ENCODE measurements at places on chromosomes 13 and 19.

- DNase-seq: no peak
Observed at GRCh38 chr19:44890366-44891015, 563 bp upstream of the TOMM40 start.

GRCh38 chr13:89520468-89520867 lies 1827.0 kb upstream of the MIR17HG start:
- no peak for DNase-seq

- DNase-seq: no peak
Observed at GRCh38 chr19:48868114-48868886, at the start of gene PLEKHA4. TSS of gene PLEKHA4 (minus strand) at chr19:48868617. CDS start at chr19:48867620, 997 bp downstream.

GRCh38 chr13:26919732-26920131 lies 159.1 kb upstream of the GPR12 start:
- no peak for DNase-seq

- DNase-seq: no peak
Observed at GRCh38 chr13:78562237-78562889, 41.0 kb downstream of the POU4F1 start.

GRCh38 chr13:97570442-97570841 lies 136.5 kb downstream of the RAP2A start:
- no peak for DNase-seq

DNA sequence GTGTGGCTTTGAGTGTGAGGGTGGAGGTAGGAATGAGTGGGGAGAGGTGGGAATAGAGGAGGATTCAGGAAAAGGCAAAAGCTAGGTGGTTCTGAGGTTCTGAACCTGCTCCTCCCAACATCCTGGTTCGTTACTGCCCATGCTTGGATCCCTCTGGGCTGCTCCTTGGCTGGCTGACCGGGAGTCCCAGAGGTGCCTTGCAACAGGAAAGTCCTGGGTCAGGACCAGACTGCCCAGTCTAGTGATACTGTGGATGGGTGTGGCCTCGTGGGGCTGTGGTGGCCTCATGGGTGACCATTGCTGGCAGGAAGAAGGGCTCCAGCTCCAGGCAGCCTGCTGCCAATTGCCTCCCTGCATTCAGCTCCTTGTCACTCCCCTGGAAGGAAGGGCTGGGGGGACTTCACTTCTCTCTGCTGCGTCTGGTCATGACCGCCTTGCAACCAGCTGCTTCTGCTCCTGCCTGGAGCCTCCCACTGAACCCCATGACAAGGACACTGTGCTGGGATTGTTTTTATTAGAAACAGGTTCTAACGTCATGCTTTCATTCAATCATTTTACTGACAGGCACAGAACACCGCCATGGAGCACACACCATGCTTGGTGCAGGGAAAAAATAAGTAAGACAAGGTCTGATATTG lies 61.5 kb upstream of the UBL3 start:
- DNase-seq: no peak

GRCh38 chr19:41939861-41940730 lies 11.8 kb upstream of the ERFL start:
- no peak for DNase-seq

GRCh38 chr13:74573654-74574053 lies 439.4 kb upstream of the KLF12 start:
- no peak for DNase-seq

DNA sequence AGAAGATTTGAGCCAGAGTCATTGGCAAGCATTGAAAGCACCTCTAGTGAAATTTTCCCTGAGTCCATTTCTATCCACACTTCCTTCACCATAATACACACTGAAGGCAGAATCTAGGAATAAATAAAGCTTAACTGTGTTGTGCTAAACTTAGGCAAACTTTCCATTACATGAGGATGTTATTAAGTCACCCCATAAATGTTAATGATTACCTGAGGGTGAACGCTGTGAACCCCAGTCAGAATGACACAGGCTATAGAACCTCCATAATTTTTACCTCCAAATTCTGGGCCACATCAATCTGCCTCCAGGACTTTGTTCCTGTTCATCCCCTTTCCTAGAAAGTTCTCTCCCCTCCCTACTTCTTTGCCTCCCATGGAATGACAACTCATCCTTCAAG lies 71.0 kb downstream of the RAP2A start:
- DNase-seq: no peak

DNA sequence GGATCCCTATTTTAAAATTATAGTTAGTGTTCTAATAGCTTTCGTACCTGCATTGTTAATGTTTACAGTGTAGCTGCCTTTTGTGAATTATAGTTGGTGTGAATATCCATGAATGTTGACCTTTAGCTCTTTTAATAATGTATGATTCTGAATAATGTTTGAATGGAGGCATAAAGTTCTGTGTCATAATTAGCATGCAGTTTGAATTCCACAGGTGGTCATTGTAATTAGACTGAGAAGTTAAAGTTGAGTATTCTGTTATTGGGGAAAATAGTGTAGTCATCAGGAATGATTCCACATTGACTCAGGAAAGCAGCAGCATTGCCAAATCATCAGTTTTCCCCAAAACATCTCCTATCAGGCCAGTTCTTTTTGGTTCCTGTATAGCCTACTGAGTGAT lies 12.1 kb downstream of the GPR18 start:
- no peak for DNase-seq

GRCh38 chr19:6038634-6039405 lies 60.9 kb upstream of the RANBP3 start:
- DNase-seq: no peak

DNA sequence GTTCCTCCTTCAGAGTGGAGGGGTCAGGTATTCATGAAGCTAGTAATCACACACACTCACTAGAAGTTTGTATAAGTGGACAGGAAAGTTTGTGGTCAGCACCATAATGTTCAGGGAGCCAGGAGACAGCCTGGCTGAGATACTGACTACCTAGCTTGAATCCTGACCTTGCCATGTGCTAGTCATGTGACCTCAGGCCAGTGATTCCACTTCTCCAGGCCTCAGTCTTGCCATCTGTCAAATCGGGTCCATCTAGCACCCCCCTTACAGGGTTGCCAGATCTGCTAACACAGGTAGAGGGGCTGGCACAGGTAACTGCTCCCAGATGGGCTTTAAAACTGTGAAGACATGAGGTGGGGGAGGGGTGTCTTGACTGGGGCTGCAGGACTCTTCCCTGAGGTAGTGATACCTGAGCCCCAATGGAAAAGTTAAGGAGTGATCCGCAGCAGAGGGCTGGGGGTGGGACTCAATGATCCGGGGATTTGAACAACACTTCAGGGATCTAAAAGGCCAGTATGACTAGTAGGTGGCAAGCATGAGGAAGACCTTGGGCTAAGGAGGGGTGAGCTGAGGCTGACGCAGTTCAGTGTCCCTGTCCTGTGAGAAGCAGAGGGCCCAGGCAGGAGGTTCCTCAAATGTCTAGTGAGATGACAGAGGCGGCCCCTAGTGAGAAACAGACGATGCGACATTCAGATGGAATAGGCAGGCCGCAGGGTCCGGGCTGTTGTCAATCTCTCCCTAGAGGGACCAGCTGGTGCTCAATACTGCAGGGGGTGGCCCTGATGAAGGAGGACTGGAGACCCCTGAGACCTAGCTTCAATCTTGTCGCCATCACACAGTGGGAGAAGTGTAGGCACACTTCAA lies 8.5 kb downstream of the ACTMAP start:
- no peak for DNase-seq

DNA sequence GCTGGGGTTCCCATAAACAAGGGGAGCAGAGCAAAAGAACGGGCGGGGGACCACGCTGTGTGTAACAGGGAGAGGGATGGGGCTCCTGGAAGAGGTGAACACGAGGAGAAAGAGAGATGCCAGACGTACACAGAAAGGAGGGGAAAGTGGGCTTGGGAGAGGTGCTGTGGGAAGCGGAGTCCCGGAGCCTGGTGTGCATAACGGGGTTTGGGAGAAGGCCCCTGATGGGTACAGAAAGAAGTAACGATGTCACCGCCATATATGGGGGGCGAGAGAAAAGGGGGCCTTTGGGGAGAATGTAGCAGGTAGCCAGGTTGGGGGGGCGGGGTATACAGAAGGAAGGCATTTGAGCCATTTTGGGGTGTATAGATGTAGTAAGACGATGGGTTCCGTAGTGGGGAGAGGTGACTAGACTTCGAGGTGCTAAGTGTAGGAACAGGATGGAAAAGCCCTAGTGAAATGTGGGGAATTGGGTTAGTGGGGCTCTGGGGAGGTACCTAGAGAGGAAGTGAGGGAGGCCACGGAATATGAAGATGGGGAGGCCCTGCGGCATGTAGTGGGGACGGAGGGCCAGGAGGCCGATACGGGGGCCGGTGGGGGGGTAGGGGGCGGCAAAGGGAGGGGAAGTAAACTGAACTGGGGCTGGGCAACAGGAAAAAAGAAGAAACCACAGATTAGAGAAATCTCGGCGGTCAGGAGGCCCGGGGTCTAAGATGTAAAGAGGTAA lies 787 bp downstream of the ZNF580 start:
- DNase-seq: no peak

DNA sequence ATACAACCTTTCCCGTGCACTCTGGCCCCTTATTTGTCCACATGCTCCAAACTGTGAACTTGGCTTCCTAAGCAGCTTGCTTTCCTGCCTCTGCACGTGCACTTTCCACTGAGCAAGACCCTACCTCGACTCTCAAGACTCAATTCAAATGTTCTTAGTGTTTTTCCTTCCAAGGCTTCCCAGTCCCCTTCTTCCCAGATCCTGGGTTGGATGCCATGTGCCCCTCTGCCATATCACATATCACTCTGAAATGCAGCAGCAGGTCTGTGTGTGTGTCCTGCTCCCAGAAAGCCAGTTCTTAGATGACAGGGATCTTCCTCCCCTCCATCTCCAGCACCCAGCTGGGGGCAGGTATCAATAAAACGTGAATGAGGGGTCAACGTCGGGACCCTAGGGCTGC lies 3.0 kb downstream of the ZNF557 start:
- DNase-seq: no peak

DNA sequence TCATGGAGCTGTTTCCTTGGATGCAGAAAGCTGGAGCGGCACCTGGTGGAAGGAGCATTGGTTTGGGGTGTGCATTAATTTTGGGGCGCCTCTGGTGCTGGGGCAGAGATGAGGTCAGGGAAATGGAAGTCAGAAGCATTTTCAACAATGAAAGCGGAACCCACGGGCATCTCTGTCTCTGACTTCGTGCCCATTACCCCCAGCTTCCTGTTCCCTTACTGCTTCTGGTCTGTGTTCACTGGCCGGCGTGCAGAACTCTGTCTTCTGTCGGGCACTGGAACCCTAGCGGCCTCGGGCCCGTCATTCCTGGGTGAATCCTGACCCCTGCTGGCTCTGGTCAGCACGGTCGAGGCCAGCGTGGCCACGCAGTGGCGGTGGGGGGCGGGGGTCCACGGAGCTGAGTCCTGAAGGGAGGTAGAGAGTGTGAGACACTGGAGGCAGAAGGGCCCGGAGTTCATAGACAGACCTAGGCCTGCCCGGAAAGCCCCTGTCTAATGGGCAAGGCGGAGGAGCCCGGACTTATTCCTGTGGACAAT lies 7.9 kb upstream of the LINGO3 start:
- no peak for DNase-seq

GRCh38 chr13:25963674-25964073 lies 88.1 kb downstream of the SHISA2 start:
- no peak for DNase-seq

DNA sequence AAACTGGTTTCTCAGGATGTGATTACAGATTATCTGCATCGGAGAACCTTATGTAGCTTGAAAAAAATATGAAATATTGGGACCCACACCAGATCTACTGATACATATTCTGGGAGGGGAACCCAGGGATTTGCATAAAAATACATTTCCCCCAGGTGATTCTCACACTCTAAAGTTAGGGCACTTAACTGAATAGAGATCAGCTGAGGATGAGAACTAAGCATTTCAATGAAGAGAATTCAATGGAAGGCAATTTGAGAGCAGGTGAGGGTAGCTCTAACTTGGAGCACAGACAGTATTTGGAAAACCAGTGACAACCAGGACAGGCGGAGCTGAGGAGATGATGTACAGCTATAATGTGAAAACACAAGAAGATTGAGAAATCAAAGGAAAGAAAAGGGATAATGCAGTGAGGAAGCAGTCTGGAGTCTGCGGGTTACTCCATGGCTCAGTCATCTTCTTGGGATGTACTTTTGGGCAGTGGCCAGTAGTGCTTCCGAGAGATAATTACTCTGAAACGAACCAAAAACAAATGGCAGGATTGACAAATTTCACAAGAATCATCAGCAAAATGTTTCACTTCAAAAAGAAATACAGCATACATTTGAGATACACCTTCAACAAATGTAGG lies 6.1 kb upstream of the OXGR1 start:
- no peak for DNase-seq

- DNase-seq: no peak
Observed at GRCh38 chr19:41478171-41478570, 35.2 kb downstream of the ERICH4 start.

DNA sequence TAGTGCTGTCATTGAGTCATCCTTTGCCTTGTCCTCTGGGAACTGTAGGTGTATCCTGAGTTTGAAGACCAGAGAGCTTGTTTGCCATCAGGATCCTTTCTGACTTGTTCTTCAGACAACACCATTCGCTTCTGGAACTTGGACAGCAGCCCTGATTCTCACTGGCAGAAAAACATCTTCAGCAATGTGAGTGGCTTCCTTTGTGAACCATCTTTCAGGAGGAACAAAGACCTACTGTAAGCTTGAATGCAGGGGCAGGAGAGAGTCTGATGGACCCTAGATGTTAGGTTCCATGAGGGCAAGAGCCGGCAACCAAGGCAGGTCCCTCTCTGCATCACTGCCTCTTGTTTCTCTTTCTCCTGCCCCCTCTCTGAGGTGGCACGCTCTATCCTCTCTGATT lies 26.7 kb downstream of the WDR62 start:
- DNase-seq: no peak

DNA sequence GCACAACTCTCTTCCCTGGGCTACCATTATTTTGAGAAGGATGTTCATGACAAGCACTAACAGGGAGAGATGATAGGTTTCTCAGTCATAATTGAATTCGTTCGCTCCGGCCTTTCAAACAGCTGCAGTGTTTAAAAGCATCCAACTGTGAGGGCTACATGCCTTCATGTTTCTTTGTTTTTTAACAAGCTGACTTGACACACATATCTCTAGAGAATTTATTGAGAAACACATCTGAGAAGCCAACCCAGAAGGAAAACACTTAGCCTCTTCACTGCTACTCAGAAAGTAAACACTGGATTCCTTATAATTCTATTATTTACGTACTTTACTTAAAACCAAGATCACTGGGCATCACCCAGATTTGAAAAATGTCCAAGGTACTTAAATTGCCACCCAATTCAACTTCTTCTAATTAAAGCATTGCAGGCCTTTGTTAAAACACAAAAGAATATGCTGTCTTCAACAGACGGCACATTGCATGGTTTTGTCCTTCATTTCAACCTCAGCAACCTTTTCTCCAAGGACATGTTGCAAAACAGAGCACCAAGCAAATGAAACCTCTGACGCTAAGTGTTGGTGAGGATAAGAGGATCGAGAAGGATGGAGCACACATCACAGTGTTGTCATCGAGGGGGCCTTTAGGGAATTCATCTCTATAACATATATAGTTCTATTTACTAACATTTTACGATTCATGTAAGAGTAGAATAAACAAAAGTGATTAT lies 75.8 kb downstream of the TBC1D4 start:
- no peak for DNase-seq

- DNase-seq: no peak
Observed at GRCh38 chr19:51166846-51167490, 24.9 kb downstream of the SIGLEC7 start.

- DNase-seq: no peak
Observed at GRCh38 chr13:69571606-69572323, 535.9 kb upstream of the ATXN8OS start.

GRCh38 chr13:99000137-99000536 lies 22.3 kb upstream of the DOCK9 start:
- no peak for DNase-seq

All from mesothelial cell of epicardium (in vitro differentiated cells).